ENCODE measurements at places on chromosomes 5 and 9.

GRCh38 chr9:126788046-126788445 is 16.8 kb upstream of the ZBTB43 start:
- DNase-seq, result no peak

GRCh38 chr9:130236436-130236985 is 29.0 kb upstream of the HMCN2 start:
- DNase-seq, result no peak

GRCh38 chr9:135848341-135849047 is 58.9 kb downstream of the CAMSAP1 start:
- DNase-seq, result peak; percentile 64

GRCh38 chr5:150593996-150594395 is 46.5 kb upstream of the SYNPO start:
- DNase-seq, result no peak

- DNase-seq, result no peak
Observed at GRCh38 chr9:69265891-69266290, 59.1 kb upstream of the ENTREP1 start.

- DNase-seq, result no peak
Observed at GRCh38 chr9:4866239-4866969, 73.7 kb downstream of the RCL1 start.

DNA sequence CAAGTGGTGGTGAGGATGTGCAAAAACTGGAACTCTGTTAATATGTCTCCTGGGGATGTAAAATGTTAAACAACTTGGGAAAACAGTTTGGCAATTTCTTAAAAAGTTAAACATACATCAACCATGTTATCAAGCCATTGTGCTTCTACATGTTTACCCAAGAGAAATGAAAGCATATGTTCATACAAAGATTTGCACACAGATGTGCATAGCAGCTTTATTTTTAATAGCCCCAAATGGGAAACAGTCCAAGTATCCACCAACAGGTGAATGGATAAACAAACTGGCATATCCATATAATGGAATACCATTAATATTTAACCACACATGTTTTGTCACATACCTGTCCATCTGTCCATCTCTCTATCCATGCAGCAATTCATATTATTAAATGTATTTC is 6.2 kb downstream of the VPS13A start:
- DNase-seq, result no peak

DNA sequence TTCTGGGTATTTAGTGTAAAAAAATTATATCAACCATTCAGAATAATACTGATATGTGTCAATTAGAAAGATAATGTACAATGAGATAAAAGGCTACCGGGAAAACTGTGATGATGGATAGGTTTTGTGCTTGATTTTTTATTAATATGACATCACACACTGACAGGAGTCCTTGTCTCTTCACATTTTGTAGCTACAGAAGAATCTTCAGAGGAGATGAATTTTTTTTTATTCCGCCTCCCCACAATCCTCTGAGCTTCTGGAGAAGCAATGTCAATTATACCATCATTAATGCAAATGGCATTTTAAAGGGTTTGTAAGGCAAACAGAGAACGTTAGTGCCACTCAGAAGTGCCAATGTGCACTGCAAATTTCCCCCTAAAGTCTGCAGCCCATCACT is 131.7 kb upstream of the CCNG1 start:
- DNase-seq, result no peak

- DNase-seq, result no peak
Observed at GRCh38 chr9:116661037-116661954, 25.8 kb upstream of the TRIM32 start.

DNA sequence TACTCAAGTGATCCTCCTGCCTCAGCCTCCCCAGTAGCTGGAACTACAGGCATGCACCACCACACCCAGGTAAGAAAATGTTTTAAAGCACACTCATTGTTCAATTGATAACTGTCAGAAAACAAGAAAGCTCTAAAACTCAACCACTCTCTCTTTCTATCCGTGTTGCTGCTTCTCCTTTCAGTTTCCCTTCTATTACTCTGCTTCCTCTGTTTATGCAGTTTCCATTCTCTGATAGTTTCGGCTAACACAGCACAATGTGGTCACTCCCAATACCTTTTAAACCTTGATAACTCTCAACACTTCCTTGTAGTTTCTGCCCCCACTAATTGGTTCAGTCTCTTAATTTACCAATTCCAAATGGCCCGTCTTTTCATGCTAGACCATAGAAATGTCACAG is 59.2 kb upstream of the NR4A3 start:
- DNase-seq, result no peak

DNA sequence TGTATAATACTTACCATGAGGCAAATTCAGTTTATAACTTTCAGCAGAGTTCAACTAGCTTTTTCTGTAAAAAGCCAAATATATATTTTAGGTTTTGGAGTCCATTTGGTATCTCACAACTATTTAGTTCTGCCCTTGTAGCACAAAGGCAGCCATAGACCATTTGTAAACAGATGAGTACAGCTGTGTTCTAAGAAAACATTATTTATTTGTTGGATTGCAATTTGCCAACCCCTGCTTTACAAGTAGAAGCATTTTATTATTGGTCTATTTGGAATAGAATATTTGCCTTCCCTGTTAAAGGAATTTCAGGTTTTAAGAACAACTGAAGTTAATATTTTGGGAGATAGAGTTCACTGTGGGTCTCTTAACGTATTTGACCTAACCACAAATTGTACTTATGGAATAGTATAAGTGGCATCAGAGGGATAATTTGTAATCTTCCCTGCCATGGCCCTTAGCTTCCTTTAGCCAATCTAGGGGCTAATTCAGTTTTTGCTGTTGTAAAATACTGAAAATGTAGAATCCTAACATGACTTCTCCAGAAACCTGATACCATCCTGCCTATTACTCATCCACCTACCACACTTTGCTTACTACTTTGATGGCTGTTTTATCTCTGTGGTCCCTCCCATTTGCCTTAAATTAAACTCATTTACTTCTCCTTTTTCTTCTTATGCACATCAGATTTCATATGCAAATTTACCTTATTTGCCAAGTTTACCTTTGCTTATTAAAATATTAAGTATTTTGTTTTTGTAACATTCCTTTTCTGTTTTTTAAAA is 109.2 kb downstream of the DMXL1 start:
- no peak for DNase-seq

DNA sequence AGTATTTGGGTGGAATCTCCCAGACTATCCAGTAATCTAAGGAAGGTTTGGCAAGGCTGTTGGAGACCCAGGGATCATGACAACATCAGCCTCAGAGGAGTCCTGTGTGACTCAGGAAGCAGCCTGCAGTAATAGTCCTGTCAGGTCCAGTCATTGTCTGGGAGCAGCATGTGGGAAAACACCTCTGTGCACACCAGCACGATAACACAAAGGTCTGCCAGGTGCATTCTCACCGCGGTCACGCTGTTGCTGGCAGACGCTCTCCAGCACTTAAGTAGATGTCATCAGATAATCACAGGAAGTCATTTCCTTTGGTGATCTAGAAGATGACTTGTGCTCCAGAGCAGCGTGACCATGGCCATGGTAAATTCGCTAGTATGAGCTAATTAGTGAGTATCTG is 99.2 kb upstream of the IQGAP2 start:
- no peak for DNase-seq

DNA sequence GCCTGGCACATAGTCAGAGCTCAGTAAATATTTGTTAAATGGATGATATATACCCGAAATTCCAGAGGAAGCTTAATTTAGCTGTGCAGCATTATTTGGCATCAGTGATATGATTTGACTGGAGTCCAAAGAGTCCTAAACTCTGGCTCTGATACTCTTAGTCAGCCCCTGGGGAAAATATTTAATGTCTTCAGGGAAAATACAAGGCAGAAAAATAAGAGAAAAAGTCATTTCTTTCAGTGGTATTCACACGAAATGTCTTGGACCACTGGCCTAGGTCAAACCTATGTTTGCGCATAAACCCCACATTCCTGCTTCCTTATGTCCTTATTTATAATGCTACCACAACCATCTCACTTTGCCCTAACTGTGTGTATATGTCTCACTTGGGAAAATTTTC is 23.8 kb downstream of the GLRA1 start:
- DNase-seq, result no peak

DNA sequence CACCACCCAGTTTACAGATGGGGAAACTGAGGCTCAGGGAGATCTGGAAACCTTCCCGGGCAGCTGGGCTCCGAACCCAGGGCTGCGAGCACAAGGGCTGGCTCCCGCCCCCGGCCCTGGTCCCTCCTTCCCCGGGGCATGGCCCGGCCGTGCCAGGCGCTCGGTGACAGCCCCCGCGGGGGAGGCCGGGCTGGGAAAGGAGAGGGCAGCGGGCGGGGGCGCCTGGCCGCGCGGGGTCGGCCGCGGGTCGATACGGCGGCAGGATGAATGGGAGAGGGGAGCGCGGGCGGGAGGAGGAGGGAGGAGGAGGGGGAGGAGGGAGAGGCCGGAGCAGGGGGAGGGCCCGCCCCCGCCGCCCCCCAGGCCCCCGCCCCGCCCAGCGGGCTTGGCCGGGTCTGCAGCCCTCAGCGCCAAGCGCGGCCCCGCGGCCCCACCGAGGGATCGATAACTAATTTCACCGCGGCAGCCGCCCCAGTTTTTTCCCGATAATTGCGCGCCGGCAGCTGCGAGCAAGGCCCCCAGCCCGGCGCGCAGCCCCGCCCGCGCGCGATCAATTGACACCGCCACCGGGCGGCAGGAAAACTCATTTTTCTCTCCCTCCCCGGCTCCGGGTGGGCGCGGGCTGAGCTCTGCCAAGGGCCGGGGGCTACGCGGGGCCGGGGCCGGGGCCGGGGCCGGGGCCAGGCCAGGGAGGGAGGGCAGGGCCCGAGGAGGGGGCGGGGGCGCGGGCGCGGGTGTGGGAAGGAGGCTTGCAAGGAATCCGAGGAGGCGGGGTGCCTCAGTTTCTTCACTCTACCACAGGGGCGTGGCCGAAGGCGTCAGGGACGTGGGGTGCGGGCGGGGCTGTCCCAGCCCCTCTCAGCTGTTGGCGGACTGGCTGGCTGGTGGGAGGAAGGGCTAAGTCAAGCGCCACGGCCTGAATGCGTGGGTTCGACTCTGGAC is 52.1 kb downstream of the C9orf50 start:
- DNase-seq, result no peak

- peak; percentile 3 for DNase-seq
Observed at GRCh38 chr5:14522721-14523120, 58.9 kb upstream of the OTULINL start.

DNA sequence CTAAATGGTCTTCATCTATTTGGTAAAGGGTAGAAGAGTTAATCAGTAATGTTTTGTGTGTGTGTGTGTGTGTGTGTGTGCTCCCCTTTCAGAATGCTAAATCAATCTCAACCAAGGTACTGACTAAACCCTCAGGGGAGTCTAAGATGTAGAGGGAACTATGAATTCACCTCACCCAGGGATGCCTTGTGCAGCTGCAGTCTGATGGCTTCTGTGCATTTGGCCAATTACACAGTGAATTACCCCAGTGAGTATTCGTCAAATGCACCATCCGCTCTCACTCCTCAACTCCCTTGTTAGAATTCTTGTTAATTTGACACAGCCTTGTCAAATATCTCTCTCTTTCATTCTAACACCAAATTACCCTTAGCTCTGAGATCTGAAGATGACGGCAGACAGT is 234.6 kb downstream of the GABRB2 start:
- no peak for DNase-seq

GRCh38 chr5:150320044-150320613 is 17.4 kb upstream of the ARSI start:
- DNase-seq, result peak; percentile 88

DNA sequence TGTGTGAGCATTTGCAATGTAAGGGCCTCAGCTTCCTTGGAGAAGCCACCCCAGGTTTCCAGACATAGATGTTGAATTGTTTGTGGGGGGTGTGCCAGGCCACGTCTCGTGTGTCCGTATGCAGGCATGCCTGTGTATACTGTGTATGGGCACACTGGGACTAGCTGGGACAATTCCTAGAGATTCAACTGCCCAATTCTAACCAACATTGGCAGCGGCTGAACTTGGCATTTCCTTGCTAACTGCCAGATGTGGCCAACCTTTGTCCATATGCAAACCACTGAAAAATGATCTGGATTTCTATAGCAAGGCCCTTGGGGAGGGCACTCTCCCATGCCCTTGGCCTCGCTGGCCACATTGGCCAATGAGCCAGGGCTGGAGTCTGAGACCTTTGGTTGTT is 50.3 kb downstream of the SAR1B start:
- DNase-seq, result no peak

- DNase-seq, result no peak
Observed at GRCh38 chr5:120958877-120959485, 494.9 kb downstream of the PRR16 start.

DNA sequence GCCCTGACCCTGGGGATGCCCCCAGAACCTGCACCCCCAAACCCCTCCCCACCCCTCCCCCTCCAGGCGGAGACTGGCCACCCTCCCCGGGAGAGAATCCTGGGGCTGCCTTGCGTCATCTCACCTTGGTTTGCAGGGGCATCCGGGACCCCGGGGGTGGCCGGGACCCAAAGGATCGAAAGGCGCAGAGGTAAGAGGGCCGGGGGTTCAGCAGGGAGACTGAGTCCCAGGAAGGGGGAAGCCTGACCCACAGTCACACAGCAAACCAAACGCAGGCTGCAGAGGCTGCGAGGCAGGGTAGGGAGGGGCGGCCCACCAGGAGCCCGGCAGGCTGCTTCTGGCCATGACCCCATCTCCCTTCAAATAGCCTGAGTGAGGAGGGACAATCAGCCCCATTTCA is 33.8 kb upstream of the ORM1 start:
- DNase-seq, result peak; percentile 83

DNA sequence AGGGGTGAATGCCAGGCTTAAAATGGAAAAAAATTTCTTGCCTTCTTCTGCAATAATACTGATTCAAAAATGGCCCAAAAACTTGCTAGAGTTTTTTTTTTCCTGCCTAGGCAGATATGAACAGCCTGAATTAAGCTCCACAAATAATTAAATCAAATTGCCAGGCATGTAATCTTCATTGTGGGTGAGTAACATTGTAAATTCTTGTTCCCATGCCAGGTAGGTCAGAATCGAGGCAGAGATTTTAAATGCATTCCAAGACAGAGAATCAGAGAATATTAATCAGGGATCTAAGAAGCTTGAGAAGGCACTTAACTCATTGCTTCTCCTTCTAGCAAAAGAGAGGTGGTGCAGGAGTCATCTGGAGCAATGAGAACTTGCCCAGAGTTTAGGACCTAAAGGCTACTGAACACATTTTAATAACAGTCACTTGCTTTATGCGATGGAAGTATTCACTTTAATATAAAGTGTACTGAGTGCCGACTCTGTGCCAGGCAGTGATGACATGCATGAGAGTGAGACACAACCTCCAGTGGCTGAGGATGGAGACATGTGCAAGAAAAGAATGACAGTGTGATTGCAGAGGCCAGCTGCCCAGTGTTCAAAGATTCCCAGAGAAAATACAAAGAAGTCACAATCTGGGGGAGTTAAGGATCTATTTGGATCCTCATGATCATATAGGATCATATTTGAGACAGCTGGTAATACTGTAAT is 102.3 kb downstream of the APBA1 start:
- DNase-seq, result no peak

- no peak for DNase-seq
Observed at GRCh38 chr5:148414833-148415232, 31.1 kb downstream of the FBXO38 start.

- no peak for DNase-seq
Observed at GRCh38 chr5:143870871-143871632, 59.1 kb downstream of the HMHB1 start.

Measured in lower leg skin (tissue), 4 donors.